ENCODE measurements at places on chromosomes 7 and 10. TPM values are rescaled to one million over a fixed set of nuclear protein-coding genes. Genes with fewer than 3 reads are reported as not detected.

GRCh38 chr10:126227762-126228134 is 160.5 kb downstream of the ADAM12 start:
- no peak for DNase-seq

DNA sequence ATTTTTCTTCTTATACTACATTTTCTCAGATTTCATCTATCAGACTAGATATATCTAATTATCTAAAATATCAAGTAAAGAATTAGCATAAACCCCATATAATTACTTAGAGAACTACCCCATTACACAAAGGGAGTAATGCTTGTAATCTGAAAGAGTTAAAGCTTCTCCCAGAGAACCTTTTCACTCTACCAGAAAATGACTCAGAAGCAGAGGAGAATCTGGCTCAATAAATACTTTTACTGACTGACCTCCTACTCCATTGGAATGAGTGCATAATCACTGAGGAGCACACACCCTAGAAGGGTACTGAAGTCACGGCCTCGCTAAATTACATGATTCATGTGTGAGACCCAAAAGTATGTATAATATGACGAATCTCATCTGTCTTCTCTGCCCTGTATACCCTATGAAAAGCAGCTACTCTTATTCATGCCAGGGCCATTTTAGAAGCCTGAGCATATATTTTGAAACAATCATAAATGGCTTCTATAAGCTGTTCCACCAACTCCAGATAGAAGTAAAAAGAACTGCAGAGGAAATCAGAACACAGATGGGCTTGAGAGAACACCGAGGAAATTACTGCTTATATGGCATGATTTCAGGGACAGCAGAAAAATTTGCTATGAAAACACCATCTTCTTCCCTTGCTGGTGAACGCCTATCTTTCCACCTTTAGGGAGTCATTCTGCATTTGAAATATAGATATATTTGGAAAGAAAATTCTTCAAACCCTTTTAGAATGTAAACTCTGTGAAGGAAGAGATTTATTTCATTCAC is 32.7 kb downstream of the DNMBP start:
- no peak for DNase-seq

DNA sequence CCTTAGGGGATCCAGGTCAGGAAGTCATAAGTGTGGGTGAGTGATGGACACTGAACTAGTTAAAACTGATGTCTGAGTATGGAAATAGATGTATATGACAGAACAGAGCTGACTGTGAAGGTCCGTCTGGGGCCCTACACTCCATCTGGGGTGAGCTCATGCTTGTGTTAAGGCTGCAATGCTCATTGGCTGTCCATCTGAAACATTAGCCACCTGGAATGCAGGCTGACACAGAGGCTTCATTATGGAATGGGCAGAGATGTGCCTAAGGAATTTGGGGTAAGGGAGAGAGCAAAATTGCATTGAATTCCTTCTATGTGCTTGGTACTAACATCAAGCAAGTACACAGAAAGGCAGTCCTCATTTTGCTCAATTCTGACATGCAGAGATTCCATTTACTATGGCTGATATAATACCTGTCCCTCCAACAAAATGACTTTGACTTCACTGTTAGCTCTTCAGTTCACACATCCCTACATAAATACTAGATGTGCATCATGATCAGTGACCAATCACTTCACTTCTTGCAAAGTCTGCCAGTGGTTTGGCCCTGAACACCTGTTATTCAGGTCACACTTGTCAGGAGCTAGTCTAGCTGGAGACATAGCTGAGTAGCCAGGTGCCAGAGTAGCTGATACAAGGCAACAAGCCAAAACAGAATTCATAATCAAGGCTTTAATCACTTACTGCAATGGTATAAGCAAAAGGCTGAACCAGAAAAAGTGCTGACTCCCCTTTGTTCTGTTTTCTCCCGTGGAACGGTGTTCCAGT is 128.9 kb upstream of the VWC2 start:
- DNase-seq, result no peak

DNA sequence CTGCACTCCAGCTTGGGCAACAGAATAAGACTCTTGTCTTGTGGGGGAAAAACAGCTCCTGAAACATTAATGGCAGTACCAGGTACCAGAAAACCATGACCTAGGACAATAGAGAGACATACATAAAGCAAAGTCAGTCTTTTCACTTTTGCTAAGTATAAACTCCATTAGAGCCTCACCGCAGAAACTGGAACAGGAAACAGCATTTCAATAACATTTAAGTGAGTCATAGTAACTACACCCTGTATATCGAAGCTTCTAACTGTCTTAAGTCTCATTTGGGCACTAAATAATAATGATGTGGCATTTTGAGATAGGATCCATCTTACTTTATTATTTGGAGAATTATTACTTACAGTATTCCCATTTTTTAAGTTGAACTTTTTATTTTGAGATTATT is 517.8 kb upstream of the CELF2 start:
- no peak for DNase-seq

DNA sequence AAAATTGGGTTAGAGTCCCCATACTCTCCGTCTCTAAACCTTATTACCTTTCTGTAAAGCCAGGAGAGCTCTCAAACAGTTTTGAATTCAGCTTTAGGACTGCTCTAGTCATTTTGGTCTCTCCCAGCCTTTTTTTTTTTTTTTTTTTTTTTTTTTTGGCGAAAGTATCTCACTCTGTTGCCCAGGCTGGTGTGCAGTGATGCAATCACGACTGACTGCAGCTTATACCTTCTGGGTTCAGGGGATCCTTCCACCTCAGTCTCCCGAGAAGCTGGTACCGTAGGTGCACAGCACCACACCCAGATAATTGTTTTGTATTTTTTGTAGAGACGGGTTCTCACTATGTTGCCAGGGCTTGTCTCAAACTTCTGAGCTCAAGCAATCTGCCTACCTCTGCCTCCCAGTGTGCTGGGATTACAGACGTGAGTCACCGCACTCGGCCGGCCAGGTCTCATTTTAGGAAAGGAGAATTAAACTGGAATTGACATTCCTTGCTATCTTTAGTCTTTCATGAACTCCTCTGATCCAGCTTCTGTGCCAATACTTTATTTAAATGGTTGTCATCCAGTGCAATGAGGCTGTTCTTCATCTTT is 31.4 kb upstream of the RSU1 start:
- DNase-seq, result no peak

DNA sequence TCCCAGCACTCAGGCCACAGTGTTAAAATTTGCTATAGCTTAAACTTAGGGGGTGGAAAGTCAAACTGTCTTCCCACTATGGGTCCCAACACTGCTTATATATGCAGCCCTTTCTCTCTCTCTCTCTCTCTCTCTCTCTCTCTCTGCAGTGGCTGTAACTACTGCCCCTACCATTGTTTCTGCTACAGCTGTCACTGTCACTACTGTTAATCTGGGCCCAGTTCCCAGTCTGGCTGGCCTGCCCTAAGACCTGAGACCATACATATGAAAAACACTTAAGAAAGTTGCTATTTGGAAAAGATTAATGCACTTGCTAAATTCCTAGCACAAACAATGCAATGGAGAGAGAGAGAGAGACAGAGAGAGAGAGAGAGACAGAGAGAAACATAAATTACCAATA is 78.6 kb downstream of the THSD7A start:
- peak; percentile 51 for DNase-seq

TYSND1 gene
- 13.8 TPM for total RNA-seq

- DNase-seq, result no peak
Observed at GRCh38 chr7:138565071-138565450, 105.0 kb downstream of the TRIM24 start.

- DNase-seq, result peak; percentile 14
Observed at GRCh38 chr7:110007320-110008063, 1083.4 kb upstream of the LRRN3 start.

HTR5A gene
- total RNA-seq, result not detected

- DNase-seq, result no peak
Observed at GRCh38 chr10:59895629-59896116, 10.7 kb downstream of the CCDC6 start.

GRCh38 chr10:71868192-71868697 is 17.2 kb upstream of the PSAP start:
- no peak for DNase-seq

GRCh38 chr10:111974325-111974724 is 209.2 kb downstream of the GPAM start:
- no peak for DNase-seq

- no peak for DNase-seq
Observed at GRCh38 chr7:128793181-128793547, 1.4 kb downstream of the CCDC136 start.

PON1 gene
- not detected for total RNA-seq

GRCh38 chr7:139591550-139592195 is 68.2 kb downstream of the CLEC2L start:
- no peak for DNase-seq

- no peak for DNase-seq
Observed at GRCh38 chr7:107051376-107051775, 6.9 kb downstream of the PRKAR2B start.

- no peak for DNase-seq
Observed at GRCh38 chr7:66564045-66564444, 64.6 kb upstream of the KCTD7 start.

DNA sequence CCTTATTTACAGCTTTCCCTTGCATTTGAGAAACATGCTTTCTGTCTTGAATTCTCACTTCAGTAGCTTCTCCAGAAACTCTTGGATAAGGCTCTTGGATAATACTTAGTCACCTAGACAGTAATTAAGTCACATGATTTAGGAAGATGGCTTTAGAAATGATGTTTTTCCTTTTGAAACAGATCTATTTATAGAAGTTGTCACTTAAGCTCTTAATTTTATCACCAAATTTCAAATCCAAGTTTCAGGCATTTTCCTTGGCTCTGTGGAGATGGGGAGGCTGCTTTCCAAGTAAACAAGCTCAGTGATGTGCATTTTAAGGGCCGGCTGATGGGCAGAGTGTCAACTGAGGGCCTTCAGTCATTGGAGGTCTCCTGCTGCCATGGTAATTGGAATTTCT is 130.3 kb downstream of the SRI start:
- DNase-seq, result no peak

DNA sequence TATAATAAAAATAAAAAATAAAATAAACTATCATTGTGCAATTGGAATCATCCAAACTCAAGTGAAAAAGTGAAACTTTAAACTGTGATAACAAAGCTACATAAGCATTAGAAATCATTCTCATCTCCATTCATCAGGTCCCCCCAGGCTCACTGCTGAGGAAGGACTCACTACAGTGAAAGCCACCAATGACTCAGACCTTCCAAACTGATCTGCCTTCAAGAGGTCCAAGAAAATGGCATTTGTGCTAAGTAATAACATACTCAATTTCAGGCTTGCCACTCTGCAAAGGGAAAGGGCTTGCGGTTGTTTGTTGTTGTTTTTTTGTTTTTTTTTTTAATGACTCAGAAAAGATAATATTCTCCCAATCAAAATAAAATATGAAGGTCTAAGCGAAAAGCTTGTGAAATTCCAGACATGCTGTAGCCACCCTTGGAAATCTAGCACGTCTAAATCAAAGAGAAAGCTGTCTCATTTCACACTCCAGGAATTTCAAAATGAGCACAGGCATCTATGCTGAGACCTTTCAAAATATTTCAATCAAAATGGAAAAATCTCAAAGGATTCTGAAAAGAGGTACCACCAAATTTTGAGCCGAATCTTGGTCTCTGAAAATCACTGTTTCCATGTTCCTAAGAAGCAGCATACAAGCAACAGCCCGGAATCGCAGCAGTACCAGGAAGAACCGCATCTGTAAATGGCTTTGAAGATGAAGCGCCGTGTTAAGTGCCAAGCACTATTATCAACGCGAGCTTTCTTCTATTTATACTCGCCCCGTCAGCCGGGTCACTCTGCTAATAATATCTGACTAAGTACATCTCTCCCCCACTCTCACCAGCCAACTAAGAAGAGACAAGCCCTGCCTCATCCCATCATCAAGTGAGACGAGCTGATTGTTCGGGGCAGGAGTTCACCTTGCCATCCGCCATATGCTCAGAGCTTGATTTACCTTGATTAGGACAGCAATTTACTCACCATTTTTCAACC is 13.5 kb downstream of the SFMBT2 start:
- DNase-seq, result no peak

GRCh38 chr7:100049441-100050291 is at the start of gene ZSCAN21:
TSS of gene ZSCAN21 (plus strand) at chr7:100049774. CDS start at chr7:100057007, 7,233 bp downstream.
- DNase-seq, result peak; percentile 94

MACC1 gene
- 72.6 TPM for total RNA-seq

DNA sequence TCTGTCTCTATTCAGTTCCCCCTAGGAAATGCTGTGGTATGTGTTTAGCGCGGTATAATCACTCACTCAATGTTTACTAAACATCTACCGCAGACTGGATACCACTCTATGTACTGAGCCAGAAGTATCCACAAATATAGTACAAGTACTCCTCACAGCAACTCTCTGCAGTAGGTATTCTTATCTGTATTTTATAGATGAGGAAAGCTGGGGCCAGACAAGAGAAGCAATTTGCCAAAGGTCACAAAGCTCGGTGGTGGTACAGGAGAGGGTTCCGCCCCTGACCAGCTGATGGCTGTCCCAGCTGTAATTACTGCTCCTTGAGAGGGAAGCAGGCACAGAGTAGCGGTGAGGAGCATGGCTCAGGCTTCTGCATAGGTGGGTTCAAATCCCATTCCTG is 184.1 kb downstream of the DOCK4 start:
- no peak for DNase-seq

FRAT2 gene
- total RNA-seq, result 16.8 TPM

DNA sequence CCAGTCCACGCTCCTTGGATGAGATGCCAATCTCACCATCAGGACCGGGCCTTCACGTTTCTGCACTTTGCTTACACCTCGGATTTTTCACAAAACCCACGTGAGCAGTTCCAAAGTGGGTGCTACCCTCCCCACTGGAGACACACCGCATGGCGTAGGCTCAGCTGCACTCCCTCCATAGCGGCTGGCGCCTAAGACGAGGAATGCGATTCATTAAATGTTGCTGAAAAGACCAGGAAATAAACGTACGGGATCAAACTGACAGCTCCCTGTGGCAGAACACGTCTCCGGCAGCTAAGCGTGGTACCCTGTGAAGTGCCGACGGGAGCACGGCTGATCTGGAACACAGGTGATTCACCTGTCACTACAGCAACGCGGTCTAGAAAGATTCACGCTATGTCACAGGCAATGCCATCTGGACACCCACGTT is 209.0 kb downstream of the DIP2C start:
- no peak for DNase-seq

CTAGE4 gene
- 4.9 TPM for total RNA-seq

SHTN1 gene
- 44.2 TPM for total RNA-seq

GRCh38 chr10:31062856-31063255 is 31.2 kb upstream of the ZNF438 start:
- no peak for DNase-seq

NAT16 gene
- not detected for total RNA-seq

DNMBP gene
- 23.7 TPM for total RNA-seq

COL28A1 gene
- 5.8 TPM for total RNA-seq
